H7 (cell line): ENCODE measurements at places on chromosomes 5 and 9. TPM values are rescaled to one million over a fixed set of nuclear protein-coding genes. Genes with fewer than 3 reads are reported as not detected.

DNA sequence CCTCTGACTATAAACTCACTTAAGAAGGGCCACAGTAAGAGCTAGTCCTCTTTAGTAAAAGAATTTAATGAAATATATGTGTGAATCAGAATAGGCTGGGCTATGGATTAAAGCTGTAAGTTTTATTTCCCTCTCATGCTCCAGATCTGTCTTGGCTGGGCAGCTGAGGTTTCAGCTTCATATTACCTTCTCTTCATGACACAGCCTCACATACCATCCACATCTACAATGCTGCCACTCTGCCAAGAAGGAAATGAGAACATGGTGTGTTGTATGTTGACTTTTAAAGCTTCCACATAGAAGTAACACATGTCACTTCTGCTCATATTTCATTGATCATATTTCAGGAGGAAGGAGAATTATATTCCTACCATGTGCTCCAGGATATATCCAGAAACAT, 776.0 kb upstream of the ACO1 start:
- no peak for DNase-seq

DNA sequence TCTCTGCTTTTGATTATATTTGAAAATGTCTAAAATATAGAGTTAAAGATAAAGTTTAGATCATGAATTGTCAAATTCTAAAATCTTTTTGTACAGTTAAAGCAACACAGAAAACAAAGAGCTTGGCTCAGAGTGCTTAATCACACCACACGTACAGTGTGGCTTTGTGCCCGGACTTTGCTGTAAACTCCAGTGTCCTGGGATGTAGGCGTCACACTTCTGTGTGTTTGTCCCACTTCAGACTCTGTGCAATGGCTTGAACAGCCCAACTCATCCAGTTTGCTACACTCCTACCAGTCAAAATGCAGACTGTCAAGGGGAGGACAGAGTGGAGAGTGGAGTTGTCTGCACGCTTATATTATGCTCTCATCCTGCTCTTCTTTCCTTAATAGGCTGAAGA, 45.3 kb downstream of the SMARCA2 start:
- no peak for DNase-seq

- no peak for DNase-seq
Measured at GRCh38 chr5:140103154-140103553, 10.8 kb upstream of the PURA start.

DHFR gene
- total RNA-seq, result 63.1 and 67.6 TPM in 2 replicates
